ENCODE measurements at places on chromosomes 2 and 18.

DNA sequence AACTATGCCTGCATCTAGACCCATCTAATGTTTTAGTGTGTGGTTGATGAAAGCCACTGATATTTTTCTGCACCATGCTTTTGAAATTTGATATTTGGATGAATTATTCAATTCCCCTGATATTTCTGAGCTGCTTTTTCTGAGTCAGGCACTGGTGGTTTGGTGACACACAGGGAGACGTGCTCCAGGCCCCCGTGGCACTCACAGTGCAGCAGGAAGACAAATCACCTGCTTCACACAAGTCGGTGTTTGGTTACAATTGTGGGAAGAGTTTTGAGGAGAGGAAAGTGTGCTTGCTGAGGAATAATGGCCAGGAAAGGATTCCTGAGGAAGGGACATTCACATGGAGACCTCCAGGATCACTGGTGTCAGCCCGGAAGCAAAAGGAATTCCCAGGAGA is 179.7 kb downstream of the ACKR3 start:
- DNase-seq, result peak; percentile 54

DNA sequence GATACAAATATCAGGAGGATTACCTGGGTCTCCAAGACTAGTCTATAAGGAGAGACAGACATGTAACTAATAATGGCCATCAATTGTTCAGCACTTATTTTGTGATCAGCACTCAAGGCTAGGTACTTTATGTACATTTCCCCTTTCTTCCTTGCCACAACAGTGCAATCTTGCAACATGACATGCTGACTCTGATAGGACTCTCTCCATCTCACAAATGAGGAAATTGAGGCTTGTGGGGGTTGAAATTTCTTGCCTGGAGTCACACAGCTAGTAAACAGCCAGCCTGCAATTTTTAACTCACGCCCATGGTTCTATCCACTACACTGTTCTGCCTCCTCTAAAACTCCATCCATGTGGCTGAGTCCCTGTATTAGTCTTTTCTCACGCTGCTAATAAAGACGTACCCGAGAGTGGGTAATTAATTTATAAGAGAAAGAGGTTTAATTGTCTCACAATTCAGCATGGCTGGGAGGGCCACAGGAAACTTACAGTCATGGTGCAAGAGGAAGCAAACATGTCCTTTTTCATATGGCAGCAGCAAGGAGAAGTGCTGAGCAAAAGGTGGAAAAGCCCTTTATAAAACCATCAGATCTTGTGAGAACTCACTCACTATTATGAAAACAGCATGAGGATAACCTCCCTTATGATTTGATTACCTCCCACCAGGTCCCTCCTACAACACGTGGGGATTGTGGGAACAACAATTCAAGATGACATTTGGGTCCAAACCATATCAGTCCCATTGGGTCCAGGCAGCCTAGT is 302.4 kb downstream of the PLCL1 start:
- no peak for DNase-seq

DNA sequence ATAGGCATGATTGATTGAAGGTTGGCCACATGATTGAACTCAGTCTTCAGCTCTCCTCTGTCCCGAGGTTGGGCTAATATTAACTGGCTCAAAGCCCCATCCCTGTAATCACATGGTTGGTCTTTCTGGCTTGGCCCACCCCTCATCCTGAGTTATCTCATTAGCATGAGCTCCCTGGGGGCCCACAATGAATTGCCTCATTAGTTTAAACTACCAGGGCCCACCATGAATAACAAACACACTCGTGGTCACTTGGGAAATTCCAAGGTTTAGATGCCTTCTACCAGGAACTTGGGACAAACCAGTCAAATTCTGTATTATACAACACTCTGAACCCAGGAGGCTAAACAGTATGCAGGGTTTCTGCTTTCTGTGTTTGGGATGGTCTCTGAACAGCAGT is 121.7 kb upstream of the B3GNT2 start:
- peak; percentile 8 for DNase-seq

GRCh38 chr2:67499989-67500388 is 102.9 kb downstream of the ETAA1 start:
- no peak for DNase-seq

- no peak for DNase-seq
Observed at GRCh38 chr18:67705748-67706147, 189.2 kb upstream of the DSEL start.

- DNase-seq, result no peak
Observed at GRCh38 chr2:172947461-172948153, 128.0 kb upstream of the MAP3K20 start.

- peak; percentile 87 for DNase-seq
Observed at GRCh38 chr2:221097568-221097915, 474.6 kb downstream of the EPHA4 start.

DNA sequence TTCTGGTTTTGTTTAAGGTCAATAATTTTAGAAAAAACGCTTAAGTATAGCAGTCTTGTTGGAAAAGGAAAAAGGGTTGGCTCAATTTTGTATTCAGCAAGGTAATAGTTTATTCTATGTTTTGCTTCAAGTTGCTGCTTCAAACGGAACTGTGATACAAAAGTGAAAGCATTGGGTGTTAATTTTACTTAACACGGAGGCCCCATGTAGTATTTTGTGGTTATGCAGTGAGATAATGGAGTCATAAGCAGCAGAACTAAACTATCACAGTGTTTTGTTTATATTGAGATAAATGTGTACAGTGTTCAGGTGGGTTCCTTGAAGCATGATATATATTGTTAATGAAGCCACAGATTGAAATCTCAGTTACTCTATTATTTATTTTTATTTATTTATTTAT is 67.0 kb upstream of the LYPD6B start:
- no peak for DNase-seq

All from astrocyte of the cerebellum (primary cell).